Mesothelial cell of epicardium (in vitro differentiated cells): ENCODE measurements at places on chromosomes 2 and 18. TPM values are rescaled to one million over a fixed set of nuclear protein-coding genes. Genes with fewer than 3 reads are reported as not detected.

GRCh38 chr2:189379287-189379630, 62.0 kb upstream of the WDR75 start:
- no peak for DNase-seq

GRCh38 chr18:63492851-63493250, 16.1 kb downstream of the SERPINB5 start:
- DNase-seq: no peak

GRCh38 chr2:126700677-126701076, 44.7 kb downstream of the GYPC start:
- no peak for DNase-seq

DNA sequence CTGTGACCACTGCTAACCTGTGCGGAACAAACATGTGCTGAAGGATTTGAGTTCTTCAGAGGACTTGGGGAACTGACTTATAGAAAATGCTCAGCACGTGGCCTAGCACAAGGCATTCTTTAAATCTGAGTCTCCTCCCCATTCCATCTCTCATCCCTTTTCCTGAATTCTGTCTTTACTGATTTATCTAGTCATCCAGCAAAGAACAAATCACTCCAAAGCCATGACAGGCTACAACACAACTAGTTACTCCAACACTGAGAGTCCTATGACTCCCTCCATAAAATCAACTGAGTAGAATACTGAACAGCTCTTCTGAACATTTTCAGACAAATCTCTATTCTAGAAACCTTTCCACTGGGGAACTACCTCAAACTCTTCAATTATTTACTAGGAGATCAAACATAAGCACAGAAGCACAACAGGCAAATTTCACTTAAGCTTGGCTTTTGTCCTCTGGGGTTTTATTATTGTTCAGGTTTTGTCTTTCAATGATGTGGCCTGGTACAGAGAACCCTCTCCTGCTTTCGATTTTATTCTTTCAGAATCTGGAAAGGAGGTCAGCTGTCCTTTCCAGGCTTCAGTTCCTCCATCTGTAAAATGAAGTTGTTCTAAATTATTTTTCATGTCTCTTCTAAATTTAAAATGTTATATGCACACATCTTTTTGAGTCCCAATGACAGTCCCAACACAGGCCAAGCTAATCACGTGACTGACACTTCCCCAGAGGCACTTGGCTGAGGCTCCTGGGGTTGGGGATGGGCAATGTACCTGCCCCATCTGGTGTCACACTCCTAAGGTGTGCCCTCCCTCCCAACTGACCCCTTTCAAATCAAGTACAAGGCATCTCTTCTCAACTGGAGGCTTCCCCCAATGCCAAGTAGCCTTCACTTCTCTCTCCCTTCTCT, 31.8 kb downstream of the RNU4ATAC start:
- DNase-seq: no peak

The ZNF385B gene
- total RNA-seq: 0.11 to 0.20 TPM in 2 of 3 replicates, not detected in the other

DNA sequence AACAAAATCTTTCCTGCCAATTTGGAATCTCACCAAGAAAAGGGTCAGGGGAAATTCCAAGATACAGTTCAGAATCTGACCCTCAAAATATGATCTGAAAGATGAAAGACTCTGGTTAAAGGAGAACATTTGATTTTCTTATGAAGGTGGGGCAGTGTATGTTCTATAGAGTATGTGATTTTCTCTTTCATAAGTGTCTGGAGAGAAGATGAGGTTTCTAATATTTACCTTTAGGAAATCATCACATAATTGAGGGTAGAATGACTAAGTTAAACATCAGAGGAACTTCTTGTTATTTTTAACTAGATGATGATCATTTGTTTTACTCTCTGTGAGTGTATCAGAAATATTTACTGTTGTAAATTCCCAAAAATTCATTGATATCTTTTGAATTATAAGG, 27.8 kb upstream of the MBOAT2 start:
- DNase-seq: no peak

The SLC20A1 gene
- total RNA-seq: 41.6 to 46.9 TPM (median 46.3 TPM) in 3 replicates

The SIX3 gene
- total RNA-seq: not detected in 3 replicates

GRCh38 chr2:176814274-176814673, 398.3 kb upstream of the HNRNPA3 start:
- DNase-seq: no peak

GRCh38 chr2:156437931-156438410, 1.8 kb downstream of the GPD2 start:
- DNase-seq: no peak
